ENCODE measurements at places on chromosomes 2 and 18. TPM values are rescaled to one million over a fixed set of nuclear protein-coding genes. Genes with fewer than 3 reads are reported as not detected.

The CCDC74B gene
- total RNA-seq = 0.85 TPM

The GPR39 gene
- not detected for total RNA-seq

The WNT10A gene
- 1.5 TPM for total RNA-seq

- no peaks in the 10 kb centered on the region for H3K4me1 ChIP-seq
- H3K27me3 ChIP-seq = no peaks in the 10 kb centered on the region
- H3K27ac ChIP-seq = no peak overlapping the region
- DNase-seq = no peak
These were observed 58.1 kb downstream of the PXDN start for GRCh38 chr2:1685957-1686783.

The GKN2 gene
- not detected for total RNA-seq

DNA sequence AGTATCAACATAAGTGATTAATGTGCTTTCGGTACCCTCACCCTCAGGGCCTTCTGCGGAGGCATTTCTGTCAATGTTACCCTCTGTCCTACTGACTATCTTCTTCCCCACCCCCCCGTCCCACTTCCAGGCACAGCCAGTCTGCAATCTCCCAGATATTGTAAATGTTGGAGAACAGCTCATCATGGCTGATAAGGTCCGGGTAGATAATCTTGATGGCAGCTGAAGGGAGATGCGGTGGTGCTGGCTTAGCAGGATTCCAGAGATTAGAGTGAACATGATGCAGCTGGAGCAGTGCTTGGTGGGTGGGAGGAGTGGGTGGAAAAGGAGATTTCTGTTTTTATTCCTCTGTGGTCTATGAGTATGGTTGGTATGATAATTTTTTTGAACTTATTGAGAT is 15.5 kb downstream of the GTF2A1L start:
- DNase-seq = no peak
- H3K27ac ChIP-seq = no peak overlapping the region
- H3K36me3 ChIP-seq = no peaks in the 10 kb centered on the region
